HTR-8/SVneo (cell line): ENCODE measurements at places on chromosomes 13 and 19.

DNA sequence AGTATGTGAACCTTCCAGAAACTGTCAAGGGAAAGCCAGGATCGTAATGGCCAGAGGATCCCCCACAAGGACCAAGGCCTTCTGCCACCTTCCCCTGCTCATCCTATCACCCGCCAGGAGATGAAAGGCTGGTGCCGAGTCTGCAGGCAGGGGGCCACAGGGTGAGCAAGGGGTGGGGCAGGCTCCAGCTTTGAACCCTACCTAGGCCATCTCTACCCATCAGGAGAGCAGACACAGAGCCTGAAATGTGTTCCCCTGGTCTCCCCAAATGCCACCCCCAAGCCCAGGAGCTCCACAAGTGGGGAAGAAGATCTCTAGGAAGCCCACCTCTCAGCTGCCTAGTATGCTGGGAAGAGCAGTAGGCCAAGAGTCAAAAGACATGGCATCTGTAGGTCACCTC lies 95.1 kb downstream of the KCTD15 start:
- no peak for DNase-seq

DNA sequence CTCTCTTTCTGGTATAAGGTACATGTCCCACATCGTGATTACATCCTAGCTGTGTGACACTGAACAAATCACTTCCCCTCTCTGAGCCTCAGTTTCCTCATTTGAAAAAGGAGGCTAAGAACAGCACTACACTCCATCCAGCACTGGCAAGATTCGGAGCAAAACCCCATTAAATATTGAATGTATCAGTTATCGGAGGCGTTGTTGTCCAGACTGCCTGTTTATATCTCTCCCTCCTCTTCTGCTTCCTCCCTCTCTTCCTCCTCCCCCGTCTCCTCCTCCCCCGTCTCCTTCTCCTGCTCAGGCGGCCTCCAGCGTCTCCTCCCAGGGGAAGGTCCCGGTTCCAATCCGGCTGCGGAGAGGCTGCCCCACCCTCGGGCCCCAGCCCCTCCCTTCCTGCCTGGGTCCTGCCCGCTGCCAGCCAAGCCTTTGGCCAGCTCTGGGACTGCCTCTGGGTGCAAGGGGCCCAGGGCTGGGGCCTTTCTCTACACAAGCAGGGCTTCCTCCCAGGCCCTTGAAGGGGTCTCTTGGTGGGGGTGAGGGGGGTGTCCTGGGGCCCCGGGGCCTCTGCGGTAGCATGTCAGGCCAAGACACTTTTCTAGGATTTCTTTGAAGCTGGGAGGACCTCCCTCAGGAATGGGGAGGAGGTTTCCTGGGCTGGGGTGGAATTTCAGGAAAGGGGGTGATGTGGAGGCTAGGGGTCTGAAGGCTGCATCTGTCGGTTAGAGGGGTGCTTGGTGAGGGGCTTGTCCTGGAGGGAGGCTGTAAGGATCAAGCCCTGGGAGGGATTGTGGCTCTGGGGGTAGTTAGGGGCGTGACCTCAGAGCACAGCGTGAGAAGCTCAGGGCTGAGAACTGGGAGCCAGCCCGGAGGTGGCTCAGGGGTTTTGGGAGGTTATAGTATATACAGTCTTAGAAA lies 1.9 kb downstream of the RRAS start:
- DNase-seq, result peak; percentile 68

DNA sequence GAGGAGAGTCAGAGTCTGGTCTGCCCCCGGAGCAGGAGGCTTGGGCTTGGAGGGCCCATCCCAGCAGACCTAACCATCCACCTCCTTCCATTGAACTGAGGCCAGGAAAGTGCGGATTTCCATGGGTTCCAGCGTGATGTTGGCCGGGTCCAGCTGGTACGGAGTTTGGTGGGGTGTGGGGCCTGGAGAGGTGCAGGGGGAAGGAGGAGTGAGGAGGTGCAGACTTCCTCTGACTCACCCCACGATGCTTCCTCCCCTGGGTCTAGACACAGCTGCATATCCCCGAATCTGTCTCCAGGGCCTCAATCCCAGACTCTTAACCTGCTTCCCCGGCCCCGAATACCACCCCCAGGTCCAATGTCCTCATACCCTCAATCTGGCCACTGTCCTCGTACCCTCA lies 20.0 kb downstream of the MAN2B1 start:
- no peak for DNase-seq

- no peak for DNase-seq
Observed at GRCh38 chr19:28934631-28935030, 278.3 kb downstream of the UQCRFS1 start.

DNA sequence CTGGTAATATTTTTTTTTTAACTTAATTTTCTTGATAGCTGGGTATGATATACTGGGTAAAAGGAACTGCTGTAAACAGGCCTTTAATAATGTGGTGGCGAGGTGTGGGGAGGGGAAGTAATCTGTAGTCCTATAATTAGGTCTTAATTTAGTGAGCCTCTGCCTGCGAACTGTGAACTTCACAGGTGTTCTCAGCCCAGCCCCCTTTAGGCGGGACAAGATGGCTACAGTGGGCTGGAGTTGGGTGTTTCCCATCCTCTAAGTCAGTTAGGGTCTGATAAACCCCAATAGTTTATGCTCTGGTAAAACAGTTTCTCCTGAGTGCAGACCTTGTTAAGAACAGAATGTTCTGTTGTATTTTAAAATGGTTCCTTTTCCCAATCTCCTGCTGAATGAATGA lies 97.6 kb upstream of the SERP2 start:
- no peak for DNase-seq

GRCh38 chr19:34230820-34231219 lies 23.5 kb upstream of the GARRE1 start:
- no peak for DNase-seq

GRCh38 chr13:25887962-25888655 lies 163.7 kb downstream of the SHISA2 start:
- DNase-seq, result no peak

DNA sequence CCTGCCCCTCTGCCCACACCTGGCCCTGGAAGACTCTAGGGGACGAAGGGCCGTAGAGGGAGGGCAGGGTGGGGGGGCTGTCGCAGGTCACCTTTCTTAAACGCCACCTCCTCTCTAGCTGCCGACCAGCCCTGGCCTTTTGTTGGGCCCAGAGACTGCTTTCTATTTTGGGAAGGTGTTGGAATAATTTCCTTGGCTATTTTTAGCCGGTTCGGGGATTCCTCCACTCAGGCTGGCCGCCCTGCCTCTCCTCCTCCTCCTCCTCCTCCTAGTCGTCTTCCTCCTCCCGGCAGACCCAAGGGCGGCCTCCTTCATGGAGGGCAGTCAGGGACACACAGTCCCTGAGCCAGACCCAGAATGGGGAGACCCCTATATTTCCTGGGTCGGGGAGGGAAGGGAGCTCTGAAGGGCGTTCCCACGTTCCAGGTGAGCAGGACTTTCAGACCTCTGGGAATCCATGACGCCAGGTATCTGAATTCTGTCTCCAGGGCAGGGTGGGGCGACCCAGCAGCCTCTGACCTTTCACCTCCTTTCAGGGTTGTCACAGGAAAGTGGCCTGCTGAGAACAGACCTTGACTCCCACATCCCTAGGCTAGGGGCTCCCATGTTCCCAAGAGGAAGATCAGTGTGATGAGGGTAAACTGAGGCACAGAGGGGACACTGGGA lies 19.9 kb downstream of the GADD45B start:
- DNase-seq, result no peak

DNA sequence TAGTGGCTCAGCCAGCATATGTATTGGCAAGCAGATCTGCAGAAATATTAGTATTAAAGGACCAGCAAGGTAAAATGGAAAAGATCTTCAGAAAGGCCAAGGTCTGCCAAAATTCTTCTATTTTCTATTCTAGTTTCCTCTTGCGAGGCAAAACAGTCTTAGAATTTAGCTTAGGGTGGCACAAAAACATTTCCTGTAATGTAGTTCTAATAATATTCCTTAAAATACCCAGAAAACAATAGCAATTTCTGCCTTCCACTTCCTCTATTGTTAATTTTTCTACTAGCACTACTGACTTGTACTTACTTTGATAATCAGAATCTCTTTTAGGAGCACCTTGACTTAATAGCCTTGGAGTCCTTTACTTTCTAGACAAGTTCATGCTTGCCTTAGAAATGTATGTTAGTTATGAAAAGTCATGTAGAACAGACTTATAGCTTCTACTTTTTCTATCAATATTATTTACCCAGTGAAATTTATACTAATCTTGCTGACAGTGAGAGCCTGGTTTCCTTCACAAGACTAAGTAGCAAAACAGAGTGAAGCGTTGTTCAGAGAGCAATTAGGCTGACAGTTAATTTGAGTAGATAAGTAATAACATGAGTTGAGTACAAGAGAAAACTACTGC lies 23.9 kb upstream of the LPAR6 start:
- no peak for DNase-seq

- no peak for DNase-seq
Observed at GRCh38 chr19:38221919-38222830, 1.8 kb downstream of the DPF1 start.

- no peak for DNase-seq
Observed at GRCh38 chr13:98539666-98540065, 37.2 kb downstream of the STK24 start.
